ENCODE measurements at places on chromosomes 6 and 20.

DNA sequence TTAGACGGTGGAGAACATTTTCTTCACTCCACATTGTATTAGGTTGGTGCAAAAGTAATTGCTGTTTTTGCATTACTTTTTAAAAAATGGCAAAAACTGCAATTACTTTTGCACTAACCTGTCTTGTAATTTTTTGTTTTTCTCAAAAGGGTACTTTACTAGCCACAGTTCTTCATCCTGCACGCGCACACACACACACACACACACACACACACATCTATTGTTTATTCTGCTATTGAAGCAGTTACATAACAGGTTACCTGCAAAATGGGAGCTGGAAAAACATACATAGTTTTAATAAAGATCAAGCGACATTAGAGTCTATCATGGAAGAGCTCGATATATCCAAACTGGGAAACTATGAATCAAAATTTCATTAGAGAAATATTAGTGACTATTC is 235.2 kb downstream of the SIM1 start:
- no peak for DNase-seq

- no peak for DNase-seq
These were observed 72.9 kb downstream of the SGK1 start for GRCh38 chr6:134245041-134245440.

GRCh38 chr20:760751-761417 is 7.4 kb downstream of the SLC52A3 start:
- DNase-seq = no peak

DNA sequence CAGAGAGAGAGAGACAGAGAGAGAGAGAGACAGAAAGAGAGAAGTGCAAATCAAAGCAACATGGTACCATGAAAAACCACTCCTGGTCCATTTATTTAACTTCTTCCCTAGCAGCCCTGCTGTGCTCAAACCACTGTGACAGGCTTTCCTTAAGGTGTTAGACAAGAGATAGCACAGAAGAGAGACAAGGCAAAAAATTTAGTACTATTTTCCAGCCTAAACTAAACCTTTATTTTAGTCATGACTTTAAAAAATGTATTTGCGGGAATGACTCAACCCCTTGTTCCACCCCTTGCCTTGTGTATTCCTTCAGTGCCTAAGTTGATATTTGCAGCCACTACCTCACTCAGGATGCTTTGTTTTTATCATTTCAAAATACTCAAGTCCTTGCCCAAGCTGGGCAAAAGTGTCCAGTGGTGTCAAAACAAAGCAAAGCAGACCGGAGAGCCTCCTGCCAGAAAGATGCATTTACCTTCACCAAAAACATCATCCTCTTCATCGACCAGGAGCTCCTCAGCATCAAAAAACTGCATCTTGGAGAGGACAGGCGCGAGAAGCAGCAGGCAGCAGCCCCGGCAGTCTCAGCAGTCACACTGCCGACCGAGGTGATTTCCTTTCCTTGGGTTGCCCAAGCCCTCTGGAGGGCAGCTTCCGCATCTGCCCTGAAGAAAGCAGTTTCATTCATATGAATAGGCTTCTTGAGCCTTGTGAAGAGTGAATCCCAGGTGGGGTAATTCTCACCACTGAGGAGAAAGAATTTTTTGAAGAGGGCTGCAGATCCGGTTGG is at the start of gene RIPOR2:
Gene RIPOR2 (minus strand): TSS at position 595 of the 787 bp plus-strand sequence. CDS start 62 bp downstream, at position 533.
- DNase-seq = peak; percentile 49

- DNase-seq = no peak
These were observed 54.9 kb downstream of the ZBTB9 start for GRCh38 chr6:33508935-33509926.

- no peak for DNase-seq
These were observed 4.2 kb downstream of the PPP2R5D start for GRCh38 chr6:42988486-42989020.

GRCh38 chr20:10177326-10177725 is 41.3 kb upstream of the SNAP25 start:
- no peak for DNase-seq

- no peak for DNase-seq
These were observed 290.3 kb upstream of the STXBP5 start for GRCh38 chr6:146913842-146914488.

DNA sequence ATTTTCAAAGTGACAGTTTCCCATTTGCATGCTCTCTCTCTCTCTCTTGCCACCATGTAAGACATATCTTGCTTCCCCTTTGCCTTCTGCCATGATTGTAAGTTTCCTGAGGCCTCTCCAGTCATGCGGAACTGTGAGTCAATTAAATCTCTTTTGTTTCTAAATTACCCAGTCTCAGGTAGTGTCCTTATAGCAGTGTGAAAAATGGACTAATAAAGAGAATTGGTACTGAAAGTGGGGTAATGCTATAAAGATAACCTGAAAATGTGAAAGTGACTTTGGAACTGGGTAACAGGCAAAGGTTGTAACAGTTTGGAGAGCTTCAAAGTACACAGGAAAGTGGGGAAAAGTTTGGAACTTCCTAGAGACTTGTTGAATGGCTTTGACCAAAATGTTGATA is 389.8 kb downstream of the GRIK2 start:
- no peak for DNase-seq

GRCh38 chr20:38673725-38674091 is 50.6 kb upstream of the SLC32A1 start:
- no peak for DNase-seq

- no peak for DNase-seq
These were observed 48.9 kb upstream of the TXNDC5 start for GRCh38 chr6:7959453-7959852.

DNA sequence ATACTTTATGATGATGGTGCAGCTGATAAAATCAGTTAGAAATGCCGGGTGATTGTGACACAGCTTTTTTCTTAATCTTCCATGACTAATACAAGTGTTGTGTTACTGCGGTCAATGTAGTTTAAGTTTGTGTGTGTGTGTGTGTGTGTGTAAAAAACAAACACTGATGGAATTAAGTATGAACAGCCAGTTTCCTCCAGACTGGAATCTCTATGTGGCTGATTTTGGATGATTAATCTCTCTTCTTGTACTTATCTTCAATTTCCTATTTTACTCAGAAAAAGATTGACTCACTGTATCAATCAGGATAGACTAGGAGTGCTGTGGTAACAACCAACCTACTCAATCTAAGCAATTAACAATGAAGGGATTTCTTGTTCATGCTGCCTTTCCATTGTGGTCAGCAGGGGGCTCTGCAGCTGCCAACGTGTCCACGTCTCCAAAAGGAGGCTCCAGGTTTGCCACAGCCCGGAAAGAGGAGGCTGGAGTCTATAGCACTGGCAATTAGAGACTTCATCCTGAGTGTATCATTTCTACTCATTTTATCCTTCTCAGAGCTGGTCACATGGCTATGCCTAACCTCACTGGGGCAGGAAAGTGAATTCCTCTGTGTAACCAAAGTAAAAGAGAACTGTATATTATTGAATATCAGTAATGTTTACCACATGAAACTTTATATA is 107.7 kb downstream of the CD109 start:
- no peak for DNase-seq

- no peak for DNase-seq
These were observed 137.4 kb upstream of the HDAC2 start for GRCh38 chr6:114108119-114109002.

- no peak for DNase-seq
These were observed 207.4 kb downstream of the SOX4 start for GRCh38 chr6:21800948-21801438.

- DNase-seq = no peak
These were observed 18.1 kb downstream of the MTRES1 start for GRCh38 chr6:107045826-107046675.

- DNase-seq = no peak
These were observed 823.9 kb downstream of the PHF3 start for GRCh38 chr6:64459411-64459944.

DNA sequence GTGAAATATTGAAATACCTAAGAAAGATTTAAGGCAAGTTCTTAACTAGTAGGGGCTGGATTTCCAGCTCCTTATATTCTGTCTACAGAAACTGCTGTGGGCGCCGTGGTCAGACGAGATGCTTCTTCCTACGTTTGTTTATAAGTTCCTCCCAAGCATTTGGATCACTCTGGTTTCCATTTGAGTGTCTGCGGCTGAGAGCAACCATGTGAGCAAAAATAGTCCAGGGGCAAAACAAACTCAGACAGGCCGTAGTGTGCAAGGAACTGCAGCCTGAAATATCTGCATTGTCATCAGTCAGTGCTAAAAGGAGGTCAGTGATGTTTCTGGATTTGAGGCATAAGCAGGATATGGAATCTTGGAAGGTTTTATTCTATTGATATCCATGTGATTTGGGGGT is 485.9 kb upstream of the JAG1 start:
- DNase-seq = no peak

DNA sequence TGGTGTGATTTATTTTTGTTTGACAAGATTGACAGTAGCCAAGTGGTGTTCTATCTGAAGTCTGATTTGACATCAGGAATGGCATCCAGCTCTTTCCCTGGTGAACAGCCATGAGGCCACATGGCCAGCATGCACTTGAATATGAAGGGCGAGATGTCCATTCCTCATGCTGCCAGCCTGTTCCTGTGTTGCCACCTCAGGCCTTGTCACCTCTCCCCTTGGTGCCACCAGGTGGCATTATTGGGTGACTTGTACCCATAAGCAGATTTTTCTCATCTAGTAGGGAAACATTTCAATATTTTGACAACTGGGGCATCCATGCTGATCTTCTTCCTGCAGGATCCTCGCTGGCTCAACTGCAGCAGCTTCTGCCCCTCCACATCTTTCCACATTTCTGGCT is 199.1 kb downstream of the ERMARD start:
- no peak for DNase-seq

GRCh38 chr20:52172392-52173047 is 19.1 kb downstream of the ZFP64 start:
- no peak for DNase-seq

DNA sequence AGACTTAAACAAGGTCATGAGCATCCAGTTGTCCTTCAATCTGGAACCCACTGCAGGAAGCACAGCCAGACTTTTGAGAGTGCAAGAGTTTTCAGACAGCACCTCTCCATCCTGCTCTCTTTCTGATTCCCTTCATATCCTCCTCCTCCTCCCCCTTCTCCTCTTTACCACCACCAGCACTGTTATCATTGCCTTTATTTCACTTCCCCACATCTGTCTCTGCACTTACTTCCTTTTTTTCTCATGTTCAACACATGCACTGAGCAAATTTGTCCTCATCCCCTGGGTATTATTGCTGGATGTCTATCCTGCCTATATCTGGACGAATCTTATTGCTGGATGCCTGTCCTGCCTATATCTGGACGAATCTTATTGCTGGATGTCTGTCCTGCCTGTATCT is 554.8 kb downstream of the DHX35 start:
- no peak for DNase-seq

DNA sequence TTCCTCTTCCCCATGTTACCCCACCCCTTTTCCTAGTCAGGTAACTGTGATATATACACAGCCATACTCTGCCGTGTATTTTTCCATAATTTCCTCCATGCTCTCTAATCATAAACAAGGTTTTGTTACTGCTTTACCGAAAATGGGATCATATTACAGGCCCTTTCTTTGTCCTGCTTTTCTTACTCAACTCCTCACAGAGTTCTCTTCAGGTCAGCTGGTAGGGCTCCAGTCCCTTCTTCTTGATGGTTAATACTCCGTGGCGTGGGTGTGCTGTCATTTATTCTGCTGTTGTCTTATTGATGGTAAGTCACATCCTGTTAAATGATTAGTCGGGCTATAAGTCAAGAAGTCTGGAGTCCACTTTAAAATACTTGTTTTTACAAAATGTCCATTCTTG is 24.9 kb upstream of the PI16 start:
- DNase-seq = no peak

- DNase-seq = no peak
These were observed 1.8 kb downstream of the ASCC3 start for GRCh38 chr6:100879317-100879716.

- no peak for DNase-seq
These were observed 260.0 kb downstream of the NRN1 start for GRCh38 chr6:5746759-5747130.

DNA sequence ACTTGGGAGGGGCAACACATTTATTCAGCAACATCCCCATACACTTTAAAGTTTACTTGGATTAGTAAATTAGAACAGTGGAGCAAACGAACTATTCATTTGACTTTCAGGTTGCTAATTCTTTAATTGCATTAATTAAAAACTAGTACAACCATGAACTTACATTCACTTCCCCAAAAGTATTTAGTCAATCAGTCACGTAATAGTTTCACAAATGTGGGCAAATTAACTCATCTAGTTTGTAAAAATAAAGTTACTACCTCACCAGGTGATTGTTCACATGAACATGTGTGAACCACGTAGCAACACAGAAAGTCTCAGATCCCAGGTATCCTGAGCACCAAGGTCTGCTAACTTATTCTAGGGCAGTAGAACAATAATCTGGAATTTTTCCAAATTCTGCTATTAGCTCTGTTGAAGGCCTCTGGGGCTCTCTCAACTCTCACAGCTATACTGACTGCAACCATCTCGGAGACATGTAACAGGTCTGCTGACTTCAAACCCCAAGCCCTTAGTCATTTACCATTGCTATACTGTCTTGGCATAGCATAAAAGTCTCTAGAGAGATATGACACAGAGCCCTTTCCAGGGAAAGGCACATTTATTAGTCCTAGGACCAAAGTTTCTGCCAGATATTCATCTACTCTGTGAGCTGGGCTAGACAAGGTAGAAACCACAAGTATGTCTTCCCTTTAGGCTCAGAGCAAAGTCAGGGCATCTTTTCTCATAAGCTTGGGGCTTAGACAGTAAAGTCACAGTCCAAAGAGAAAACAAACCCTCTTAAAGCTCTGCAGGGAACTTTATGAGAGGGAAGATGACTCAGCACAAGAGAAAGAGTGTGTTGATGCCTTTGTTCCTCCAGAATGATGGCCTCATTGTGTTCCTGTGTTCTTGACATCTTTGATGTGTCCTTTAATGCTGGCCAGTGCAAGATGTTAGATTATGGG is 50.9 kb upstream of the CCDC28A start:
- no peak for DNase-seq

- no peak for DNase-seq
These were observed 9.4 kb downstream of the STX11 start for GRCh38 chr6:144159742-144160141.

DNA sequence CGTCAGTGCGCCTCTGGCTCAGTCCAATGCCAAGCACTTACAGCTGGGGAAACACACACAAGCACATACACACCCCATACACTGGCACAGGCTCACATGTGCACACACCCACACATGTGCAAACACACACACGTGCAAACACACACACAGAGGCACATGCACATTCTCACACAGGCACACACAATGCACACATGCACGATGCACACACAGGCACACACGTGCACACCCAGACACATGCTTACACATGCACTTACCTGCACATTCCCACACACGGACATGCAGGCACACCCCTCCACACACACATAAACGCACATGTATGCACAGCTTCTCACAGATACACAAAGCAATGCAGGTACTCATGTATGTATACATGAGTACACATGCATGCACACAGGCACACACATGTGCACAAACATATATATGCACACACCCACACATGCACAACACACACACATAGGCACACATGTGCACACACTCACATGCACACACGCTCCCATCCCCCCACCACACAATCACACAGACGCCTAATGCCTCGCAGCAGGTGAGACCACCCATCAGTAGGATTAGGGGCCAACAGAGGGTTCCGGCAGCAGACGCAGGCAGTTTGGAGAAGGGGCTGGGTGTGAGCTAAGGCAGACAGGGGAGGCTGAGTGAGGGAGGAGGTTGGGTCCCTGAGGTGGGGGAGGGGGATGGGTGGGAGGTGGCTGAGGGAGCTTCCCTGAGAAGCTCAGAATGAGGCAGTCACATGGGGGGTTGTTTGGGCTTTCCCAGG is 71.2 kb upstream of the SLCO4A1 start:
- no peak for DNase-seq
